T-helper 1 cell (primary cell): ENCODE measurements at places on chromosomes 16 and 17.

- DNase-seq: no peak
These were observed 105.8 kb downstream of the SNX29 start for GRCh38 chr16:12082226-12082887.

DNA sequence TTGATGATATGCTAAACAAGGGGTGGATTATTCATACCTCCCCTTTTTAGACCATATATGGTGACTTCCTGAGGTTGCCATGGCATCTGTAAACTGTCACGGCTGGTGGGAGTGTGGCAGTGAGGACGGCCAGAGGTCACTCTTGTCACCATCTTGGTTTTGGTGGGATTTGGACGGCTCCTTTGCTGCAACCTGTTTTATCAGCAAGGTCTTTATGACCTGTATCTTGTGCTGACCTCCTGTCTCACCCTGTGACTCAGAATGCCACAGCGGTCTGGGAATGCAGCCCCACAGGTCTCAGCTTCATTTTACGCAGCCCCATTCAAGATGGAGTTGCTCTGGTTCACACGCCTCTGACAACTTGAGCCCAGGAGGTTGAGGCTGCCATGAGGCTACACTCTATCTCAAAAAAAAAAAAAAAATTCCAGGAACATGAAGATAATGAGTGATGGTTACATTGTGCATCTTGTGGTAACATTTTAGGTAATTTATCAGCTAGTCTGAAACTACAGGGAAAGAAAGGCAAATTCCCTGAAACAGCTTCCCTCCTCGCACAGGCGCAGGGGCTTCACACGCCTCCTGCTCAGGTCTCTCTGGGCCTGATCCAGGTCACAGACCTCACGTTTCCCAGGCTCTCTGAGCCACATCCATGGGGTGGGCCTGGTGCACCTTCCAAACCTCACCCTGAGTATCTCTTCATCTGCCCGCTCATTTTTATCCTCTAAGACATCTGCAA, 15.3 kb upstream of the UBE2I start:
- no peak for DNase-seq

- DNase-seq: no peak
These were observed 50.3 kb downstream of the ZFPM1 start for GRCh38 chr16:88503374-88503770.

DNA sequence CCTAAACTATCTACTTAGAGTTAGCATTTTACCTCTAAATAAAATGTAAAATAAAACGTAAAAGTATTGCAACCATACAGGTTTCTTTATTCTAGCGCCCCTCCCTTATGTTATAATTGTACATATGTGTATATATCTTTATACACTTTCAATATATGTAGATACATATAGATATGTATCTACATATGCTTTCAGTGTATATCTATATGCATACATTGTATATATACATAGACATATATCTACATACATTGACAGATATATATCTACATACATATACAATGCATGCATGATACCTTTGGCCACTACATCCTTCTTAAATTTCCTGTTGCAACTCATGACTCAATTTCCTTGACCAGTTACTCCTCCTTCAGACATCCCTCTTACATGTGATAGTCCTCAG, 16.7 kb downstream of the BPTF start:
- DNase-seq: no peak

- no peak for DNase-seq
These were observed 2.4 kb upstream of the CISD3 start for GRCh38 chr17:38727736-38728135.

- DNase-seq: no peak
These were observed 17.0 kb downstream of the FOXN1 start for GRCh38 chr17:28523186-28523585.

GRCh38 chr16:30839523-30840227, 52.7 kb upstream of the ZNF629 start:
- no peak for DNase-seq

- no peak for DNase-seq
These were observed 7.1 kb upstream of the LPCAT2 start for GRCh38 chr16:55501549-55502322.

GRCh38 chr17:44167181-44167861, 3.2 kb upstream of the ASB16 start:
- no peak for DNase-seq

DNA sequence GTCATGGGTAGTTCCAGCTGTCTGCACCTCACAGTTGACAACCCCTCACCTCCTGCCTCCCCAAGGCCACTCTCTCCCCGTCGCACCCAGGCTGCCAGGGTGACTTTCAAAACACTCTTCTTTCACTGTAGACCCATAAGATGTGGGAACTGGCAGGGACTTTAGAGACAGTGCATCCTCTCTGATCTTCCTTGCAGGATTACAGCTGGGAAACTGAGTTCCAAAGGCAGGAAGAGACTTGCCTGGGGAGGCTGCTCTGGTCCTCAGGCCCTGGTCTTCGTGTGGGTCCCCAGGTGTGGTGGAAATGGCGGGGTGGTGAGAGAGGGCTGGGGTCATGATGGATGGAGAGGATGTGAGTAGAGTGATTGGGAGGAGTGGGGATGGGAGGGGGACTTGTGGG, 21.9 kb upstream of the NKD1 start:
- DNase-seq: no peak

GRCh38 chr16:20901436-20902112, 1.0 kb downstream of the LYRM1 start:
- DNase-seq: peak; percentile 3

- no peak for DNase-seq
These were observed 34.1 kb downstream of the NME2 start for GRCh38 chr17:51200295-51200694.

DNA sequence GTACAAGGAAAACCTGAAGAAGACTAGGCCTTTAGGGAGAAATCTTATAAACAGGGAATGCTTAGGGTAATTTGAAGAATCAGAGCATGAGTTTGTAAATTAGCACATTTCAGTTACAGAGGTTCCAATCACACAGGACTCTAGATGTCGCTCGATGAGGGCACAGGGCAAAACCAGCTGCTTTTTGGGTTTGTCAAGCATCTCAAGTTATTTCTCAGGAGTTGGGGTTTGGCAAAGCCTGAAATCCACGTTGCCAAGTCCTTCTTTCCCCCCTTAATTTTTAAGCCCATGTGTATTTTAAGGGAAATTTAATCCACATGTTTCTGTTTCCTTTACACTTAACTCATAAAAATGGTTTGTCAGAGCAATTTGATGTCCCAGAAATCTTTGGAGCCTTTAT, 146.9 kb downstream of the ANKFN1 start:
- no peak for DNase-seq

- no peak for DNase-seq
These were observed 10.4 kb downstream of the CHAD start for GRCh38 chr17:50458270-50458669.

DNA sequence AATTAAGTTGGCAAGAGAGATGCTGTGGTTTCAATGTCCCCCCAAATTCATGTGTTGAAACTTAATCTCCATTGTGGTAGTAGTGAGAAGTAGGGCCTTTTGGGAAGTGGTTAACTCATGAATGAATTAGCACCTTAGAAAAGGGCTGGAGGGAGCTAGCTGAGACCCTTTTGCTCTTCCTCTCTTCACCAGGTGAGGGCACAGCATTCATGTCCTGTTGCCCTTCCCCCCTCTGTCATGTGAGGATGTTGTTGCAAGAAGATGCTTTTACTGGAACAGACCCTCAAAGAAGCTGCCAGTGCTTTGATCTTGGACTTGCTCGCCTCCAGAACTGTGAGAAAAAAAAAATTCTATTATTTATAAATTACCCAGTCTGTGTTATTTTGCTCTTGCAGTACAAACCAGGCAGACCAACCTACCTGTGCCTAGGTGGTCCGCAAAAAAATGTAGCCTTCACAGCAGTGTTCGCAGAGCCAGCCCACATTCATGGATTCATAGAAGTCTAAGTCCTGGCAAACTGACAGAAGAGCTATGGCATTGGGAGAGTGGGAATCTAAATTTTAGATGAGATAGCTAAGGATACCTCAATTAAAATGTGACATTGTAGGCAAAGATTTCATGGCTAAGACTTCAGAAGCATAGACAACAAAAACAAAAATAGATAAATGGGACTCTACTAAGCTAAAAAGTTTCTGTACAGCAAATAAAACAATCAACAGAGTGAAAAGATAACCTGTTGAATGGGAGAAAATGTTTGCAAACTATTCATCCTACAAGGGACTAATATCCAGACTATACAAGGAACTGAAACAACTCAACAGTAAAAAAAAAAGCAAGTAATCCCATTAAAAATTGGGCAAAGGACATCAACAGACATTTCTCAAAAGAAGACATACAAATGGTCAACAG, 32.0 kb upstream of the ABCA5 start:
- no peak for DNase-seq

GRCh38 chr16:57240851-57241250, 4.2 kb upstream of the ARL2BP start:
- no peak for DNase-seq

DNA sequence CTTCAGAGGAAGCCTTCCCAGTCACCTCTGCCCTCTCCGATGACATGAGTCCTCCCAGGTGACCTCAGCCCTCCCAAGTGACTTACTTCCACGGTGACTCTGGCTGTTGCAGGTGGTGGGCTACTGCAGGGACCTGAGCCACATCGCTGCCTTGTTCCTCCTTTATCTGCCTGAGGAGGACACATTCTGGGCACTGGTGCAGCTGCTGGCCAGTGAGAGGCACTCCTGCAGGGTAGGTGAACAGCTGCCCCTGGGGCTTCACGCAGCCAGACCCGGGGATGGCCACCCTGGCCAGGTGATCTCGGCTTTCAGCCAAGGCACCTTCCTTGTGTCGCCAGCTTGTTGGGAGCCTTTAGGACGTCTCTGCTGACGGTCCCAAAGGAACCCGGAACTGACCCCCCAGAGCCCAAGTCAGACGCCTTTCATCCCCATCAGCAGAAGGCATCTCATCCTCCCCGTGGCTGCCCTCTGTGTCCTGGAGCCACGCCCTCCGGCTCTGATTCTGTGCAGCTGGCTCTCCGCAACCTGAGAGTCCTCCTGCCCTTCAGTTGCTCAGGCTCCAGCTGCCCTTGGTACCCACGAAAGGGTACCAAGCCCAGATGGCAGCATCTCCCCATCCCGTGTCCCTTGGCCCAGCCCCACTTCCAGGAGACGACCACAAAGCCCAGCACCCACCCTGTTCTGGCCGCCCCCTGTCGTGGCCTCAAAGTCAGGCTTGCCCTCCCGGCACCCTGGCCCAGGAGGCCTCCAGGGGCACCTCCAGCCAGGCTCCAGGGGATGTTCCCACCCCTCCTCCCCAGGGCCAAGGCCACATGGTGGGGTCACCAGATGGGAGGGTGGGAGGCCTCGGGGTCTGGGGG, 81.7 kb downstream of the GOSR1 start:
- no peak for DNase-seq

GRCh38 chr17:564526-565065, 150.0 kb downstream of the VPS53 start:
- DNase-seq: no peak

DNA sequence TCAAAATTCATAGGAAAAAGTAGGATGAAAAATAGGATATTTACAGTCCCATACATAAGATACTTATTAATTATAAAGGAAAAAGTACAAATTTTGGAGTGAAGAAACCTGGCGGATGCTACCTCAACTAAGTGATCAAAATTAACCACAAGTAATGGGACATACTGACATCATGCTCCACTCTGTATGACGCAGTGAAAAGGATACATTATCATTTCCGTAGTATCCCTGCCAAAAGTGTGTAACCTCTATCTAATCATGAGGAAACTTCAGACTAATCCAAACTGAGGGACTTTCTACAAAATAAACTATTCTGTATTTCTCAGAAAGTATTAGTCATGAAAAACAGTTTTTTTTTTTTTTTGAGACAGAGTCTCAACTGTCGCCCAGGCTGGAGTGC, 60.5 kb downstream of the TRIM37 start:
- DNase-seq: no peak

GRCh38 chr17:30095507-30096244, 20.9 kb upstream of the NSRP1 start:
- no peak for DNase-seq

- DNase-seq: no peak
These were observed 165.6 kb downstream of the IRX3 start for GRCh38 chr16:54120846-54121480.

GRCh38 chr16:22299036-22299435, 1.8 kb downstream of the POLR3E start:
- DNase-seq: no peak

DNA sequence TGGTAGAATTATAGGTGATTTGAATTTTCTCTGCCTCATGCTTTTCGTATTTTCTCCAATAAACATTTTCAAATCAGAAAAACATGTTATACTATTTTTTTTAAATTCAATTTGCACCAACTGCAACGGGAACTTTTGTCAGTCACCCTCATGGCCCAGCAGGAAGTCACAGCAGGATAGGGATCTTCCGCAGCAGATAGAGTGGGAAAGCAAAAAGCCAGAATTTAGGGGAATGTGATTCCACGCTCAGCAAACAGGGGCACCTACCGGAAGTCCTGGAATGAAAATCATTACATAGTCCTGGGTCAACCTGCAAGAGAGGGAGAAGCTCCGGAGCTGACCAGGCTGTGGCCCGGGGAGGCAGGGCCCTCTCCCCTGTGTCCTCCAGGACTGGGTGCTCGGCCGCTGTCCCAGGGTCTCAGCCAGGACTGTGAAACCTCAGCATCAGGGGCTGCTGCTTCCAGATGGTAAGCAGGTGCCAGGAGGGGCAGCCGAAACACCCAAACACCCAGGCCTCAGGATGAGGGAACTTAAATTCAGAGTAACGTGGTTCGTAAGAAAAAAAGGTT, 3.9 kb downstream of the SLC47A2 start:
- no peak for DNase-seq

- no peak for DNase-seq
These were observed 354.6 kb downstream of the CDH8 start for GRCh38 chr16:61681673-61682072.

- no peak for DNase-seq
These were observed 23.0 kb downstream of the CES1 start for GRCh38 chr16:55809851-55810250.

DNA sequence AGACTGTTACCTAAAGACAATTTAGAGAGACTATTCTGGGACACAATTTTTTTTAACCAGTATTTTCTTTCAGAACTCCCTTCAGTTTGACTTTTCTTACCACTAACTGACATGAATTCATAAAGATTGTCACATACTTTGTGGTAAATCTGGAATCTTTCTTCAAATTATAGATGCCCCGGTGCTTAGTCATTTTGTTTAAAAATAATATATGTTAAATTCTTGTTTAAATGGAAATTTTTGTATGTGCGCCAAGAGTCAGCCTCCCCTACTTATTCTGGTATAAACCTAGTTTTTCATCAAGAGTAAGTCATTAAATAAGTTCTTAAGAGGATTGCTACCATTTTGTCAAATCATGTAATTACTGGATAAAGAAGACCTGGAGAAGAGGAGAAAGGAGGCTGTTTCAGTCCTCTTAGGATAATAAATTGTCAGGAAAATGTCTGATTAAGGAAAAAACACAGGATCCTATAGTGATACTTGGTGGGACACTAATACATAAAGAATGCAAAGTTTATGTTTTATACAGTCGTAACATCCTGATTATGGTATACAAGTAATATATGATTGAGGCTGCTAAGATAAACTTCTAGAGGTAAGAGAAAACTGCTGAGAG, 424.4 kb downstream of the PMP22 start:
- DNase-seq: no peak

DNA sequence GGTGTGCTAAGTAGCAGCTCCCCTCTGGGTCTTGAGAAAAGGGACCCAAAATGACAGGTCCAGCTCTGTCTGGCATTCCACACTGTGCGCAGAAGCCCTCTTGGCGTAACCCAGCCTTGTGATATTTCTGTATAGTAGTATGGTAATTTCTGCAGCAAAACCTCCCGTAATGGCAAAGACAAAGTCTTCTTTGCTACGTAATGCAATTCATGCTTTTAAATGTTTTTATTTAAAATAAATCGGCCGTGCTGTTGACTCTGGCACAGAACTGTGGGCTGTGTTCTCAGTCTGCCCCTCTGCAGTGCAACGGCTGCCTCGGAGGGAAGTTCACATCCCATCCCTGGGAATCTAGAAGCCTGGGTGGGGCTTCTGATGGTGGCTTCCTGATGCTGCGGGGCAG, 75.2 kb downstream of the ASIC2 start:
- no peak for DNase-seq
